Eye (tissue), 1 donor: ENCODE measurements at places on chromosomes 12 and 14.

DNA sequence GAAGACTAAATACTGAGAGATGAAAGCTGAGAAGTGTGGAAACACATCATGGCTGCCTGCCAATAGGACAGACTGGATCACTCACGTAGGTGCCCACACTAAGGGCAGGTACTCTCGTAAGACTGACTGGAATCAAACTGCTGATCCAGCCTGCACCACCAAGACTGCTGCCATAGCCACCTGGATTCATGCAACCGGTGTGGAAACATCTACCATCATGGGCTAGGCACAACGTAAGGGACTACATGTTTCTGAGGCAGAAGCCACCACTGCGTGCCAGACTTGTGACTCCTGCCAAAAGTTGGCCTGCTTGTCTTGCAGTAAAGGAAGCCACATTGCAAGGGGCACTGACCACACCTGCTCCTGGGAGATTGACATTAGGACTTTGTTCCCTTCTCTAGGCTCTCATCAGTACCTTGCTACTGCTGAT lies 3.8 kb downstream of the POMT2 start:
- DNase-seq: no peak

- no peak for DNase-seq
These were observed 17.7 kb upstream of the NEDD1 start for GRCh38 chr12:96889273-96889933.

DNA sequence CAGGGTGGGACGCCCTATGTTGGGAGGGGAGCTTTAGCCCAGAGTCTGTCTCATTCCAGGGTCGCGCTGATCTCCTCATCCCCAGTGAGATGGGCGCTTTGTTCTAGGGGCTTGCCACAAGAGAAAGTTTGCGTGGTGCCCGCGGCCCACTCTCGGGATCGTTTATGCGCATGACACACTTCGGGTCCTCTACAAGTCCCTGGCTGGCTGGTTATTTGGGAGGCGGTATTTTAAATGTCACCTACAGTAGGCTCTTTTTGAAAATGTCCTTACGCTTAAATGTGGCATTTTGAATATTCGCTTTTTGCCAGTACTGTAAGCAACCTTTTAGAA lies 541 bp downstream of the GOLT1B start:
- no peak for DNase-seq

- peak; percentile 94 for DNase-seq
These were observed 10.1 kb upstream of the RTRAF start for GRCh38 chr14:51979088-51979709.

GRCh38 chr14:89232265-89233070 lies 184.6 kb downstream of the FOXN3 start:
- peak; percentile 89 for DNase-seq

DNA sequence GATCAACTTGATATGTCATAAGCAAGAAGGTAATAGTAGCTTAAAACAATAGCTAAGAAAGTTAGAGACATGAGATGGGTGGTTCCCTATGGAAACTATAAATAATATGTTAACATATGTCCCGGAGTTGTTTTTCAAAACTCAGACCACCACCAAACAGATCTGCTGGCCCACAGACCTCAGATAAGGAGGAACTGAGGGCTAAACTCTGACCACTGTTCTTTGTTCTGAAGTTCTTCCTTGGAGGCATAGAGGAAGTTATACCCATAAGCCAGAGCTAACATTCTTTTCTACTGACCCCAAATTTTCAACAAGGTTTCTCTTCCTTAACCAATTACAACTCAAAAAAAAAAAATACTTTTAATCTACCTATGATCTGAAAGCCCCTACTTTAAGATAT lies 156.1 kb upstream of the FSCB start:
- no peak for DNase-seq

DNA sequence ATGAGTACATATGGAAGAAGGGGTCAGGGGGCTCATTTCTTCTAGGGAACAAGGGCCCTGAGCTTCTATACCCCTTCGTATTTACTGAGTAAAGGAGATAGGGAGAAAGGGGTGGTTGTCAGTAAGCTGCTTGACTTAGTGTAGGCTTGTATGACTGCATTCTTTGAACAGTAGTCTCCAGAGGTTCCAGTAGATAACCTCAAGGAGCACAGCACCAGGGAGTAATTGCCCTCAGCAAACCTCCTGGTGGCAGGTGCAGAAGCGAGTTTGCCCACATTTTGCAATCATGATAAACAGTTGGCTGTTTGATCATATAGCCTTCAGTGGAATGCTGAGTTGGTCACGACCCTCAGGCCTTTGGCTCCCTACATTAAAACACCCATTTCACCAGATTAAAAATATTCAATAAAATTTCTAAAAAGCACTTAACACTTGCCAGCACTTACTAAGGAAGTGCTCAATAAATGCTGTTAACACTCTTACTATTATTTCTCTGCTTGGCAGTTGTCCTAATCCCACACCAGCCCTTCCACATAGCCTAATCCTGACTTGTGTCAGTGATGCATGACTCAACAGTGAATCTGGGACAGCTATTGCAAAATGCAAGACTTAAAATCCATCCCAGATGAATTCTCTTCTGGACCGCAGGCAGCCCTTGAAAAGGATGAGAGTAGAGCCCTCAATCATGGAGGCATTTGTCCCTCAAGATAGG lies 3.7 kb upstream of the DHRS4L2 start:
- DNase-seq: no peak

DNA sequence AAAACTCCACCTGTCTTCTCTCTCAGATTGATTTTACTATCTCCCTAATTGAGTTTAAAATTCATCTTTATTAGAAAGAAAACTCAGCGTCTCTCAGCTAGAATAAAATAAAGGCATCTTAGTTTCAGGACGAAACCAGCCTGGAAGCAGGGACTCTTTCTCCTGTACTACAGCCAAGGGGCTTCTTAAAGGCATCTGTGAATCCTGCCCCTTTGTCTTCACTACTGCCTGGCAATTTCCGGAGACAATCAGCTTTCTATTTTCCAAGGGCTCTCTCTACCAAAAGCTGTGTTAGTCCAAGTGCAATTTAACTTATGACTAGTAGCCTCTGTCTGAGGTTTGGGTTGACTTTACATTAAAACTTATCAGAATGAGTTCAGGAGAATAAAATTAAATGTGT lies 623.3 kb upstream of the FOXG1 start:
- DNase-seq: no peak

GRCh38 chr12:22899184-22899583 lies 274.2 kb downstream of the ETNK1 start:
- no peak for DNase-seq

DNA sequence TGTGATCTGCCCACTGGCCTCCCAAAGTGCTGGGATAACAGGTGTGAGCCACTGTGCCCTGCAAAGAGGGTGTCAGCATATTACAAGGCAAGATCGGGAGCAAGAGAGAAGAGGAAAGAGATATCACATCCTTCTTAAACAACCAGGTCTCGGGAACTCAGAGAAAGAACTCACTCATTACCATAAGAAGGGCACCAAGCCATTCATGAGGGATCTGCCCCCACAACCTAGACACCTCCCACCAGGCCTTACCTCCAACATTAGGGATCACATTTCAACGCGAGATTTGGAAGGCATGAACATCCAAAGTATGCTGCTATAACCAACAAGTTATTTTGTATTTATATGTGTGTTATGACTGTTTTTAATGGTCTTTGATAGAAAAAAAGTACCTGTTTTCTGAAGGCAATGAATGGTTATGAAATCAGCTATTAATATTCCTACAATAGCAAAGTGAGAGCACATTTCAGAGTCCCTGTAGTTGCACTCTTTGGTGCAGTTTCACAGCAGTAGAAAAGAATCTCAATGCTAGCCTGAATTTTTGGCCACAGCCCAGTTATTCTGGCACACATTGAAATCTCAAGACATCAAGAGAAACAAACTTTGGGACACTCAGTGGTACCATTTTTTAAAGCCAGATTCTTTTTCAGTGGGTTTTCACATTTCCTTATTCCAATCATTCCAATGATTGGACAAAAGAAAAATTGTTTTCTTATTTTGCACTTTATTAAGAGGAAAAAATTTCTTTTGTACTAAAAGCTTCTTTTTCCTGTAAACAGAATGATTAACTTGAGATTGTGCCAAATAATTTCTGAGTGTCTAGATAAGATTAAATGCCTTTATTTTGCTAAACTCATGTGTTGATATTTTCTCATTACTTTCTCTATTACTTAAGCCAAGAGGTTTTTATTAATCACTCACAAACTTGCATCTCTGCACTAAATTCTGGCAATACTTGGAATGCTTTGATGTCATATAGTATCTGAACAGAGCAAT lies 582.6 kb upstream of the ATP2B1 start:
- DNase-seq: no peak

- DNase-seq: no peak
These were observed 204.3 kb downstream of the PPM1H start for GRCh38 chr12:62730649-62731048.

DNA sequence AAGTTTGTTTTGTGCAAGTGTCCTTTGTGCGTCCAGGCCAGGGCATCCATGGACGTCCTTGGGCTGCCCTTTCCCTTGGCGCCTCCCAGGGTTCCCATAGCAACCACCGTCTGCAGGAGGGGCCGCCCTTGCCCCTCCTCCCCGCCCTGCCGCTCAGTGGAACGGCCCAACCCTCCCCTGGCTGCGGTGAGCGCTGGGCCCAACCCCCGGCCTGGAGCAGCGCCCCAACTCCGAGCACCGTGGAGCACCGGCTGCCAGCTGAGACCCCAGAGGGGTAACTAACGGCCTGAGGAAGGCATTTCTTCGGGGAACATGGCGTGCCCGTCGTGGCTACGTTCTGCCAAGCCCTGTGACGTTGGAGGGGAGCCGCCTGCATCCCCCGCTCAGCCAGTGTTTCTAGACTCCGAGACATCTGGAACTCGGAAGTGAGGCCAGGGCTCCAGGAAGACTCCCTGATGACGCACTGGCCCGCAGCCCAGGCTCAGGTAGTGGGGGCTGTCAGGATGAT lies 5.3 kb upstream of the ACACB start:
- peak; percentile 93 for DNase-seq

GRCh38 chr12:51335931-51336330 lies 10.5 kb downstream of the CELA1 start:
- DNase-seq: no peak

DNA sequence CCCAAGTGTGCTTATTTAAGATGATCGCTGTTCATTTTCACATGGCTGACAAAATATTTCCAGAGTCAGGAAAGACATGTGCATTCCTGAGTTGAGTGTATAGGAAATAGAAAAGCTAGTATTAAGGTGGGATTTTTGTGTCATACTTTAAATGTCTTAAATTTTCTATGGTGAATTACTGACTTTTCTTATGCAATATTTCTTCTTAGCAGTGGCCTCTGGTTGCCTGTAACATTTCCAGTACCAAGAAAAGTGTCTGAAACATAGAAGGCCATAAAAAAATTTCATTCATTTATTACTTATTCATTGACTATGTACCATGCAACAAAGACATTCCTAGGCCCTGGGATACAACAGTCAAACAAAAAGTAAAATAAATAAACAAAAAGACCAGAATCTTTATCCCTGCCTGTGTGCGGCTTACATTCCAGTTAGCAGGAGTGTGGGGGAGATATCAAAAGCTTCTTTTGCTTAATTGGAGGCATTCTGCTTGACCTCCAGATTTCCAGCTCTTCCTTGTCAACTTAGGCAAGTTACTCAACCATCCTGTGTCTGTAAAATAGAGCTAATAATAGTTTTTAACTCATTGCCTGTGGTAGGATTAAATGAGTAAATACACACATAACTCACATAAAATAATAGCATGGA lies 216.3 kb upstream of the FLRT2 start:
- DNase-seq: peak; percentile 44

DNA sequence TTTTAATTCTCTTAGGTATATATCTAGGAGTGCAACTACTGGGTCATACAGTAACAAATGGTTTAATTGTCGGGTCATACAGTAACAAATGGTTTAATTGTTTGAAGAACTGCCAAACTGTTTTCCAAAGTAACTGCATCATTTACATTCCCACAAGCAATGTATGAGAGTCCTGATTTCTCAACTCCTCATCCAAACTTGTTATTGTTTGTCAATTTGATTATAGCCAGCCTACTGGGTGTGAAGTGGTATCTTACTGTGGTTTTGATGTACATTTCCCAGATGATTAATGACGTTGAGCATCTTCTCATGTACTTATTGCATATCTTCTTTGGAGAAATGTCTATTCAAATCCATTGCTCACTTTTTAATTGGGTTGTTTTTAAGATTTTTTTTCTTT lies 67.6 kb upstream of the CFL2 start:
- DNase-seq: no peak

- DNase-seq: no peak
These were observed 37.4 kb downstream of the SUSD6 start for GRCh38 chr14:69648480-69649451.

- DNase-seq: no peak
These were observed 46.9 kb downstream of the CYP46A1 start for GRCh38 chr14:99730876-99731546.

- DNase-seq: peak; percentile 82
These were observed 143.7 kb upstream of the FRMD6 start for GRCh38 chr14:51507906-51508511.

DNA sequence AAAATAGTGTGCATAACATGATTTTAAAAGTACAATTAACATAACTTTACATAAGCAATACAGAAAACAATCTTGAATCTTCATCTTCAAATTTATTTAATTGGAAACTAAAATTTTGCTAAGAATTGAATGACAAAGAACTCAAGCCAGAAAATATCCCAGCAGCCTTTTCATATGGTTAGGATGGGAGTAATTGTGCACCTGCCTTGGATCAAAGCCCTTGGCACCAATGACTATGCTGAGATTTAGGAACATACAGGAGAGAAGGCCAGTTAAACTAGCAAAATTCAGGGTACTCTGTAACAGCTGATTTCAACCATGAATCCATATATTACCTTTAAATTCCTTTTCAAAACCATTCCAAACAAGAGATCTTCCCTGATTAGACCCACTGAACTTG lies 5.8 kb downstream of the KERA start:
- no peak for DNase-seq

DNA sequence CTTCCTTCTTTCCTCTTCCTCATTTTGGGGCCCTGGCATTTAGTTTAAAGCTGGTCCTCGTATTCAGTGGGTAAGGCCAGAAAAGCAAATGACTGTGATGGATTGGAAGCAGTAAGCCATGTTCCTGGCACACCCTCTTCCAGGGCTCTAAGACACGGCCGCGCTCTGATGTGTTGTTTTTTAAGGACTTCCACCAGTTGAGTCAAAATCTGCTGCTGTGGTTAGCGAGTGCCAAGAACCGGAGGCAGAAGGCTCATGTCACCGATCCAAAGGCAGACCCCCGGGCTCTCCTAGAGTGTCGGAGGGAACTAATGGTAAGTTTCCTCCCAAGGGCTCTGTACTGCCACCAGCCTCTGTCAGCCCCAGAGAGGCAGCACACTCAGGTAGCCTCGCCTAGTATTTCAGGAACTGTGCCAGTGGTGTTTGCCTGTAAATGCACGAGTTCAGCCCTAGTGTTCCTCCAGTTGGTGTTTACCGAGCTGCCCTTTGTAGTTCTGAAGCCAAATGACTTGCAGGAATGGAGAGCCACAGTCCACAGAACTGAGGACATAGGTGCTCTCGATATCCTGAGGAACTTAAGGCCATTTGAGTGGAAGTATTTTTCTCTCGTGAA lies 72.7 kb downstream of the ESR2 start:
- DNase-seq: no peak
